ENCODE measurements at places on chromosomes 6 and 20. TPM values are rescaled to one million over a fixed set of nuclear protein-coding genes. Genes with fewer than 3 reads are reported as not detected.

PARD6B gene
- 5.1 TPM for total RNA-seq

C6orf132 gene
- total RNA-seq, result 22.6 TPM

NOTCH4 gene
- 1.1 TPM for total RNA-seq

GABRR1 gene
- total RNA-seq, result not detected

STK38 gene
- total RNA-seq, result 20.8 TPM

GPR31 gene
- not detected for total RNA-seq

PRICKLE4 gene
- 1.3 TPM for total RNA-seq

DNAH8 gene
- under 0.01 TPM for total RNA-seq
